ENCODE measurements at places on chromosomes 7 and 10. TPM values are rescaled to one million over a fixed set of nuclear protein-coding genes. Genes with fewer than 3 reads are reported as not detected.

Gene OR2A14
- total RNA-seq: not detected

Gene PDCD4
- total RNA-seq: 187 TPM

Gene FKBP9
- 78.4 TPM for total RNA-seq

Gene CISD1
- total RNA-seq: 17.3 TPM

Gene TAS2R3
- total RNA-seq: 8.5 TPM

Gene C10orf71
- total RNA-seq: not detected

Gene PIK3CG
- total RNA-seq: 54.8 TPM

Gene SPDYE2
- total RNA-seq: not detected

GRCh38 chr10:57849691-57850357, 417.9 kb downstream of the IPMK start:
- no peaks in the 10 kb centered on the region for H3K36me3 ChIP-seq
- H3K4me1 ChIP-seq: no peaks in the 10 kb centered on the region
- no peak overlapping the region for H3K27ac ChIP-seq
- no peak overlapping the region for H3K4me3 ChIP-seq

DNA sequence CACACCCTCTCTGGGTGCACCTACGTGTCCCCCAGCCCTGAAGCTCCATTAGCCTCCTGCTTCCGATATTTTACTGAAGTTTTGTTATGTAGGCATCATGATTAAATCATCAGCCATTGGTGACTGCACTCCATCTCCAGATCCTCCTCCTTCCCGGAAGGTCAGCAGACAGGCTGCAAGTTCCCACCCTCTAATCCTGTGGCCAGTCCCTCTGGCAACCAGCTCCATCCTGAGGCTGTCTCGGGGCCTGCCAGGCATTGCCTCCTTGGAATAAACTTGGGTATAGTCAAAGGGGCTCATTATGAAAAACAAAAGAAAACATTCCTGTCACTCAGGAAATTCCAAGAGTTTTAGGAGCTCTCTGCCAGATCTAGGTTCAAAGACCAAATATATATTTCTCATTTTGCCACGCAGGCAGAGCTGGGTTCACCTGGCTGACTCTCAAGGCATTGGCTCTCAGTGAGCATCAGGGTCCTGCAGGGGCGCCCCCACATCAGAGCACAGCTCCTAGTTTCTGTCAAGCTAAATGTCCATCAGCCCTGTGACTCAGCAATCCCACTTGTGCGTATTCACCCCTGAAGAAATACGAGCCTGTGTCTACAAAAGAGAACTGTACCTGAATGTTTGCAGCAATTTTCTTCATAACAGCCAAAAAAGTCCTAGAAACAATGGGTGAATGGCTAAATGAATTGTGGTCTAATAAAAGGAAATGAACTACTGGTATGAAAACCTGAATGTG, 27.4 kb upstream of the TMEM72 start:
- H3K27ac ChIP-seq: no peak overlapping the region
- no peak for DNase-seq
- no peaks in the 10 kb centered on the region for H3K27me3 ChIP-seq
- H3K4me3 ChIP-seq: no peak overlapping the region
- no peaks in the 10 kb centered on the region for H3K36me3 ChIP-seq
- peaks cover 9% of the 10 kb centered on the region for H3K4me1 ChIP-seq

DNA sequence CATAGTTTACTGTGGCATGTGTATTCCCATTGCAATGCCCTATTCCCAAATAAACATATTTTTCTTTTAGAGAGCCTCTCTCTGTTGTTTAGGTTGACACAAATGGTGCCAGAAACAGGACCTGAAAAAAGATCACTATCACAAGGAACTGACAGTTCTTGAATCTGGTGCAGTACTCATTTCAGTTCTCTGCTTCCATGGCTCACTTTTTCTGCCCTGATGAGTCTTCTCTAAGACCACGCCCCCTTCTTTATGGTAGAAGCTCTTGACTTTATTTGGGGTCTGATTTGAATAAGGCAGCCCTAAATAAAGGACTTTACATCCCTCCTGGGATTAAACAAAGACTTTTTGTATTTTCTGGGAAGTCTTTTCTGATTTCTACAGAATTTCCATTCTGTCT, 3.5 kb upstream of the CCDC126 start:
- H3K4me1 ChIP-seq: peaks cover 29% of the 10 kb centered on the region
- H3K27me3 ChIP-seq: no peaks in the 10 kb centered on the region
- no peak overlapping the region for H3K4me3 ChIP-seq
- H3K36me3 ChIP-seq: no peaks in the 10 kb centered on the region

DNA sequence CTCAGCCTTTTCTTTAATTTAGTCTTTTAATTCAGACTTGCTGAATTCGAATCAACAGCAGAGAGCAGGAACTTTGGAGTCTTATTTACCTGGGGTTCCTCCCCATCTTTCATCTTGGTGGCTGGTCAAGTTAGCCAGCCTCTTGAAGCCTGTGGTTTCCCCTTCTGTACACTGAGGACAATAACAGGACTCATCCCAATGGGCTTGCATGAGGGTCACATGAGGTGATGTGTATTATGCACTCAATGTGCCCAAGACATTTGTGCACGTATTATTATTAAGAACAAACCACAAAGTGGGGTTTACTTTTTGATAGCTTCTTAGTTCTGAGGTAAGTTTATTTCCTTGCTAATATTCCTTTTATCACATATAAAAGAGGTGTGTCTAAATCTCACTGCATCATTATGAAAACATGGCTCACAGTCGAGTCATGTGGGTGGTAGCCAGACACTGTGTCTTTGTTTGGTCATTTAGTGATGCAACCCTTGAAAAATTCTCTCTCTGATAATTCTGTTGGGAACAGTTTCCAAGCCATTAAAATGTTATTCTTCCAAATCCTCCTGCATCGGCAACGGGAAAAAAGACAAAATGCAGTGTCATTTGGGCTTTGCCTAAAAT, 86.5 kb upstream of the GRB10 start:
- no peaks in the 10 kb centered on the region for H3K4me1 ChIP-seq
- DNase-seq: no peak
- H3K27me3 ChIP-seq: no peaks in the 10 kb centered on the region
- H3K27ac ChIP-seq: no peak overlapping the region
- H3K4me3 ChIP-seq: no peak overlapping the region

GRCh38 chr7:141366091-141366621, 185.1 kb upstream of the AGK start:
- no peaks in the 10 kb centered on the region for H3K4me1 ChIP-seq
- DNase-seq: no peak
- no peaks in the 10 kb centered on the region for H3K27me3 ChIP-seq
- H3K4me3 ChIP-seq: no peak overlapping the region
- no peak overlapping the region for H3K27ac ChIP-seq
- no peaks in the 10 kb centered on the region for H3K36me3 ChIP-seq

DNA sequence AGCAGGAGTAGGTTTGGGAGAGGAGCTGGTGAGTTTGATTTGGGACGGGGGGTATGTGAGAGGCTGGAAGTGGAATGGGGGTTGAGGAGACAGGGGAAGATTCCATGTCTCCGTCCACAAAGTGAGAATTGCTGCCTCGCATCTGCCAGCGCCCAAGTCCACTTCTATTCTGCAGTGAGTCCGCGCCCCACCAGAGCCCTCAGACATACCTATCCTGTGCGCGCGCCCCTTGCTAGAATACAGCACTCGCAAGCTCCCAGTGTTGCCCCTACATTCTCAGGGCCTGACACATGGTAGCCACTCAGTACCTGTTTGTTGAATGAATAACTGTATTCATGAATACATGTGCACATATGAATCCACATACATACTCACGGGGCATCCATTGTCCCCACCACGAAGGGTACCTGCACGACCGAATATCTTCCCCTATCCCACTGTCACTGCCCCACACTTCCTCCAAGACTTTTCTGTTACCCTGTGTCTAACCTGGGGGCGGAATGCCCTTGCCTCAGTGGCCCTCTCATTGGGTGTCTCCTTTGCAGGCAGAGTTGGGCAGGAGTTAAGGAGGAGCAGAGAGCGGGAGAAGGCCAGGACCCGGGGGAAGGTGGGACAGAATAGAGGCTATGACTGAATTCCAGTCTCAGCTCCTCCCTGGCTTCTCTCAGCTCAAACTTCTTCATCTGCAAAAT, 19.9 kb downstream of the POLL start:
- peaks cover 32% of the 10 kb centered on the region for H3K4me1 ChIP-seq
- no peaks in the 10 kb centered on the region for H3K36me3 ChIP-seq
- no peak overlapping the region for H3K27ac ChIP-seq

DNA sequence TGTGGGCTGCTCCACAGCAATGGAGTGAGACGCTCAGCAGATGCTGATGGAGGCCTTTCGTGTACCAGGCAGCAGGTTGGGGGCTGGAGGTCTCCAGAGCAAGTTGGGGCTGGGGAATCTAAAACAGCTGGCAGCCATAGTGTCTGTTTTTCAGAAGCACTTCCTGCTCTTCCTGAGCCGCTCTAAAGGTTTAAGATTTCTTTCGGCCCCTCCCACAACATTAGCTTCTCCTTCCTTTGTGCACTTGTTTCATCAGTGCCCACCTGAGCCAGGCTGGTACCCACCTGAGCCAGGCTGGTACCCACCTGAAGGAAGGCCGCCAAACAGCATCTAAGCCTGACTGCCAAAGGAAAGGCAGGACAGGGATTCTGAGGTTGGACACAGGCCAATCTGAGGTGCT, 18.4 kb upstream of the WAPL start:
- H3K27me3 ChIP-seq: no peaks in the 10 kb centered on the region
- no peak overlapping the region for H3K4me3 ChIP-seq
- DNase-seq: no peak
- no peak overlapping the region for H3K27ac ChIP-seq
- H3K4me1 ChIP-seq: peaks cover 24% of the 10 kb centered on the region

DNA sequence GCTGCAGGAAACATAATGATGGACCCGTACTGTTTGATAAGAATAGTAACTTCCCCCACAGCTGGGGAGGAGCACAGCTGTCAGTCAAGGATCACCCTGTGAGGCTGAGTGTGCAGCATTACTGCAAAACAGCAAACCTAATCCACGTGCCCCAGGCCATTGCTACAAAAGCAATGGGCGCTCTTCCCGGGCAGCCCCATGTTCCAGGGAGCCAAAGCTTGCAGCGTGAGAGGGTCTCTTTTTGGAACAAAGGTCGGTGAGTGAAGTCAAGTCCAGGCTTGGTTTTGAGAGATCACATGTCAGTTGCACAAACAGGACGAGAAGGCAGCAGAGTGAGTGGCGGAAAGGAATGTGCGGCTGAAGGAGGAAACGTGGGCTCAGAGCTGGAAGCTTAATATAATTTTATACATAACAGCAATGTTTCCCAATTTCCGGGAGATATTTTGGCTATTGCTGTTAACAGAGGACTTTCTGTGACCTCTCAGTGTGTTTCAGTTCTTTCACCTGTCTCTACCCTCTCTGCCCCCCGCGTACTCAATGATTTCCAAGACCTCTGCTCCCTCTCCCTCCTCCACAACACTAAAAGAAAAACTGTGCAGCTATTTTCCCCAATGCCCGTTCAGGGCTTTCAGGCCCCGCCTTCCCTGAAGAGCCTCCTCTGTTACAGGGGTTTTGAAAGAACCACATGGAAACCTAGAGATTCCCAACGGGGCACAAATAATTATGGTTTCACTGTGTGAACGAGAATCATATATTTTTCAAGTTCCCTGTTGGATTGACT, 128.9 kb downstream of the MTPAP start:
- H3K27ac ChIP-seq: no peak overlapping the region
- H3K4me1 ChIP-seq: peaks cover 13% of the 10 kb centered on the region
- H3K27me3 ChIP-seq: no peaks in the 10 kb centered on the region
- no peaks in the 10 kb centered on the region for H3K36me3 ChIP-seq
- no peak for DNase-seq
- no peak overlapping the region for H3K4me3 ChIP-seq

- H3K4me3 ChIP-seq: no peak overlapping the region
- H3K27me3 ChIP-seq: no peaks in the 10 kb centered on the region
- H3K27ac ChIP-seq: no peak overlapping the region
- DNase-seq: no peak
- H3K36me3 ChIP-seq: no peaks in the 10 kb centered on the region
Observed at GRCh38 chr7:69953136-69954067, 355.1 kb downstream of the AUTS2 start.

GRCh38 chr7:129169686-129170440, 18.6 kb upstream of the SMO start:
- peak; percentile 80 for DNase-seq
- H3K27ac ChIP-seq: peak overlapping the region; percentile 39
- no peaks in the 10 kb centered on the region for H3K27me3 ChIP-seq
- peak overlapping the region; percentile 76 for H3K4me3 ChIP-seq
- H3K36me3 ChIP-seq: peaks cover 35% of the 10 kb centered on the region

- H3K27me3 ChIP-seq: no peaks in the 10 kb centered on the region
- no peaks in the 10 kb centered on the region for H3K36me3 ChIP-seq
- no peak overlapping the region for H3K27ac ChIP-seq
Observed at GRCh38 chr10:72126184-72126871, 38.0 kb upstream of the SPOCK2 start.

DNA sequence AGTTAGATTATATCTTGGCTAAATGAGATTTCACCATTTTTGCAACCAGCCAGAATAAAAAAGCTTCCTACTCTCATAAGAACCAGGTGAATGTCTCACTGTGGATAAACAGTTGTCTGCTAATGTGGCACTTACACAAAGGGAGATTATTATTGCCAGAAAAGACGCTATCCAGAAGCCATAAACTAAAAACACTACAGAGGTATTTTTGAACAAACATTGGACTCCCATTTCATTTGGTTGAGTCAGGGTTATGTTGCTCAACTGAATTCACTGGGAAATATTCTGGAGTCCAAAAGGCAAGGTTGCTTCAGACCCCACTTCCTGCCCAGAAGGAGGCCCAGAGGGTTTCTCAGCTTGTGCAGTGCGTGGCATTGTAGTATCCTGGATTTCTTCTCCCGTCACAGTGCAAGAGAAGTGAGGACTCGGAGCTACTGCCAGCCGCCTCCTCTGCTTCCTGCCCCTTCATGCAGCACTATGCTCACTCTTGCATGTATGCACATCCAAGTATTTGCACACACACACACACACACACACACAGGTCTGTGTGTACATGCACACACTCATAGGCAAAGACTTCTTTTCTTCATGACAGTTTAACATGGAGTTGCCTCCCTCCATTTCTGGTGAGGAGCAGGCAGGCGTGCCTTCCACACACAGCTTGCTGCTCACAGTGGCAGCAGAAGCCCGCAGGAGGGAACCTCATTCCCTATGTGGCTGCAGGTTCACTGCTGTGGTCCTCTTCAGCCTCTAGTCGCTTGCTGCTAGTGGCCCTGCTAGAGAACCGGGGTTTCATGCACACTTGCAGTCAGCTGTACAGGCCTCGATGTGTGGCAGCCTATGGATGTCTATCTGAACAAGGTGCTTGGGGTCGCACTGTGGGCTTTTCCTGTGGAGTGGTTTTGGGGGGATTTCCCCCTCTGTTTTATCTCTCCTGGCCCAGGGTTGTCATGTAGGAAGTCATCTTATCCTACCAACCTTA, 10.1 kb downstream of the DENND10 start:
- H3K36me3 ChIP-seq: no peaks in the 10 kb centered on the region
- H3K27ac ChIP-seq: no peak overlapping the region
- H3K27me3 ChIP-seq: no peaks in the 10 kb centered on the region
- no peak overlapping the region for H3K4me3 ChIP-seq
- H3K4me1 ChIP-seq: peaks cover 37% of the 10 kb centered on the region

Data from spleen (tissue), 13 donors.